Stimulated activated CD8-positive, alpha-beta memory T cell treated with anti-CD3 and anti-CD28 coated beads, Interleukin-7, amount 100 ng/mL, for 1 hour (primary cell): ENCODE measurements at places on chromosomes 3 and 15.

DNA sequence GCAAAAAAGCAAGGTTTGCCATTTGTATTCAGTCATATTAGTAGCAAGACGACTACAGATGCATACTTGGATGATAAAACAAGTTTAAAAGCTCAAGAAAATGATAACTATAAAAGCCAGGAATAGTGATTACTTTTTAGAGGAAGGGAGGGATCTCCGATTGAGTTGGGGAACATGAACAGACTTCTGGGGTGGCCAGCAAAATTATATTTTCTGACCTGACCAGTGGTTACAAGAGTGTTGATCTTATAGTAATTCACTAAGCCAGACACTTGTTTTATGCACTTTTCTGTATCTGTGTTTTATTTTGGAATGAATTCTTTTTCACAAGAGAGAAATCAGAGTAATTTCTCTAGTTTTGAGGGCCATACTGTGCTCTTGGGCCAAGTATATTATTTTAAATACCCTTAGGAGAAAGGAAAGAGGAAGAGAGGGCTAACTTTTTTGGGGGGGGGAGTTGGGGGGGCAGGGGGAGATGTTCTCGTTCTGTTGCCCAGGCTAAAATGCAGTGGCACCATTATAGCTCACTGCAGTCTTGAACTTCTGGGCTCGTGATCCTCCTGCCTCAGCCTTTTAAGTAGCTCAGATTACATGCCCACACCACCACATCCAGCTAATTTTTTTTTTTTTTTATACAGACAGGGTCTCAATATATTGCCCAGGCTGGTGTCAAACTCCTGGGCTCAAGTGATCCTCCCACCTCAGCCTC is 57.3 kb downstream of the TGFBR2 start:
- no peak for DNase-seq

GRCh38 chr3:108096532-108097321 is 5.9 kb upstream of the CD47 start:
- no peak for DNase-seq

DNA sequence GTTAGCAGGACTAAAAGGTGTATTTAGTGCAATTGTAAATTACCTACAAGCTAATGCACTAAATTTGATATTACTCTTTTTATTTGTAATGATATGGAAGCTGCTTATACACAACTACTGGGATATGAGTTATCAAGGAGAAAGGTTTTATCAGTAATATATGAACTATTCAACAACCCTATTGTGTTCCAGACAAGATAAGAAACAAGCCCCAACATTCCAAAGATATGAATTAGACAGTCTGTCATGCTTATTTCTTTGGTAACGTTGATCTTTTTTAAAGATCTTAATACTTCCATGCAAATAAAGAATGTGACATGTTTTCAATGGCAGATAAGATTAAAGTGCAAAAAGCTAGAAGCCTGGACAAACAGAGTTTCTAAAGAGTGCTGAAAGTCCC is 314.0 kb upstream of the THBS1 start:
- DNase-seq, result no peak

DNA sequence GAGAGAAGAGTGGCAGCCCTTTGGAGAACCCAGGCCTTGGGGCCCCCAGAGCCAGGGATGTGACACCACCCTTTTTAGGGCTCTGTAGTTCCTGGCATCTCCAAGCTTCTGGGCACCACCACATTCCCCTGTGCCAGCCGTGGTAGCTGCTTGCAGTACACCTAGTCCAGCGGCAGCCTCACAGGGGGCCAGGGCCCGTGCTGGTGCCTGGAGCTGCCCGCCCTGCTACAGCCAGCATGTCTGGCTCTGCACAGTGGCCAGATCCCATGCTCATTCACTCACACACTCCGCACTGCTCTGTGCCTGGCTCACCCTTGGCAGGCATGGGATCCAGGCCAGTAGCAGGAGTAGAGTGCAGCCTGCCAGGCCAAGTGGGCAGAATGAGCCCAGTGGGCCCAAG is 351.6 kb upstream of the TMCO5A start:
- no peak for DNase-seq

- DNase-seq, result no peak
Measured at GRCh38 chr15:59976480-59977271, 27.4 kb upstream of the FOXB1 start.

- DNase-seq, result no peak
Measured at GRCh38 chr3:64677961-64678716, 9.7 kb downstream of the ADAMTS9 start.

GRCh38 chr3:28013864-28014473 is 227.4 kb upstream of the CMC1 start:
- no peak for DNase-seq

DNA sequence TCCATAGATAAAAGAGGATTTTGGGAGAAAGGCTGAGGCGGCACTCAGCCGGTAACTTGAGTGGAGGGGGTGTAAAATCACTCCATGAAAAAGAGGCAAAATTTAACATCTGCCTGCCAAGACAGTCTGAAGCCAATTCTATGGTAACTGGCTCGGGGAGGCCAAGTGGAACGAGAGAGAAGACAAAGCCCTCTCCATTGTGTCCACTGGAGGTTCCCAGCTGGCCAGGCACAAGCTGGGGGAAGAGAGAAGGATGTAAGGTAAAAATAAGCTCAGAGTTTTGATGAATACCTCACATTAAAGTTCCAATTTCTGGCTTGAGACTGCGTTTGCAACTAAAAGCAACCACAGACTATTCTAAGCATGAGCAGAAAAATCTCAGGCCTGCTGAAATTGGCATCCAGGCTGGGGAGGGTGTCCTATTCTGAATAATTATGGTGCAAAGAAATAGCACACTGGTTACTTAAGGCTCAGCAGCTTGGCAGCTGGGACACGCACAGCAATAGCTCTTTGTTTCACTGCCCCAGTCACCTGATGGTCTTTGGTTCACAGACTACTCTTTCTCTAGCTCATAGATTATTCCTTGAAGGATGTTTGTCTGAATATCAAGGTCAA is 48.8 kb downstream of the CHRD start:
- no peak for DNase-seq

- no peak for DNase-seq
Measured at GRCh38 chr3:115384381-115384780, 237.3 kb upstream of the ZBTB20 start.

DNA sequence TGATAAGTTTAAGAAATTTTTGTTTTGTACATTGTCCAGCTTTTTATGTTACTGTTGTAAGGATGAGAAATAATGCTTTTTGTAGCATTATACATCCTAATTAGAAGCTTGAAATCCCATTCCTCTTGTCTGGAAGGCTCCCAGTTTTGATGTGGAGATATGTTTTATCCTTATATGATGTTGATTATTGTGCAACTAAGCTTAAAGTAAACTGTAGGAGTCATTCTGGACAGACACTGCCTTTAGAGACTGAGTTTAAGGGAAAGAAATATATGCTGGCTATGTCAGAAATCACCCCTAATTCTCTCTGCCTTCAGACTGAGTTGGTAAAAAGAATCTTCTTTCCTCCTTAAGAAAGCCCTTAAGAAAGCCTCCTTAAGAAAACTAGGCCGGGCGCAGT is 670.4 kb downstream of the ZPLD1 start:
- no peak for DNase-seq

DNA sequence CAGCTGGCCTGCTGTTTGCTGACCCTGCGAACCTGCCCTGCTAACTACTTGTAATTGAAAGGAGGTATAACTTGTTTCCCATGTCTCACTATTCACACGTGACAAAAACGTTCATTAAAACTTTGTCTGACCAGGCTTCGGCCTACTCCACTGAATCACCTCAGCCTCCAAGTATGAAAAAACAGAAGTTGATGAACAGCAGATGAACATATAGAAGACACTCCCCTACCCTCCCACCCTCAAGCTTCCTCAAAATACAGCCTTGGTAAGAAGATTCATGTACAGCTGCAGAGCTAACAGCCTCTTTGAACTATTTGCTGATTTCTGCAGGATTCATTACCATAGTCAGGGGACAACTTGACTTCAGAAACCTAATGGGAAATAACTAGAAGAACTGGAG is 10.7 kb downstream of the RBM15B start:
- DNase-seq, result no peak

- DNase-seq, result no peak
Measured at GRCh38 chr3:170442947-170443346, 24.3 kb downstream of the CLDN11 start.

DNA sequence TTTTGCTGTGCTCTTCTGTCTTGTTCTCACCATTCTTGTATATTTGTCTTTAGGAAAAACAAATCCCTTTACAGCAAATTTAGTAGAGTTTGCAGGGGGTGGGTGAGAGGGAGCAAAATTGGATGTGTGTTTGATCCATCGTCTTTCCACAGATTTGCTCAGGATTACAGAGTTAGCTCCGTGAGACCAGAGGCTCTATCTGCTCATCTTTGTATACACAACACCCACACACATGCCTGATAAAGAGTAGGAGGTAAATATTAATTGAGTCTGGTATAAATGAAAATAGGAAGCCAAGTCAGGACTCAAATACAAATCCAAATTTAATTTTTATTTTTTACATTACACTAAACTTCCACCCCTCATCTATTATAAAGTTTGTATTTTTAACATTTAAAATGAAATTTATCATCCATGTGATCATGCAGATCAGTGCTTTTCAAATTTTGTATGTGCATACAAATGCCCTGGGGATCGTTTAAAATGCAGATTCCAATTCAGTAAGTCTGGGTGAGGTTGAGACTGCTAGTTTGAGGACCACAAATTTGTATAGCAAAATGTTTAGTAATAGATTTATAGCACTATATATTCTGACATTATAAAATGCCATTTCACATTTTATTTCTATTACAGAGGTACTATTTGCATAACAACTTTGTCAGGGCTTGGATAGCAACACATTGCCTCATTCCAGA is 326.7 kb downstream of the LSAMP start:
- no peak for DNase-seq

- DNase-seq, result no peak
Measured at GRCh38 chr3:122947196-122947595, 80.4 kb downstream of the SEMA5B start.
